ENCODE measurements at places on chromosomes 4 and X.
A peak's percentile ranks its signal among the peaks of the same experiment; 100 is the strongest.

DNA sequence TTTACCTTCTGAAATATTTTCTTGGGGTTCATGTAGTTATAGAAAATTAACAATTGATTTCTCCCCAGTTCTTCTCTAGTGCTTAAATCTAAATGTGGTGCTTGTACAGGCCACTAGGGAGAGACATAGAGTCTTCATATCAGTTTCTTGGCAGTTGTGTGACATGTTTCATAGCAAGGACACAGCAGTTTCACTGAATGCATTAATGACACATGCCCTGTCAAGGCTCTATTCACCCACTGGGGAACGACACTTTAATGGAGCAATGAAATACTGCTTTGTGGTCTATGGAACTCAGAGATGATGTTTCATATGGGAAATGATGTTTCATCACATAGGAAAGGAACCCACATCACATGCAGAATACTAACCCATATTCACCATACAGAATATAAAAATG lies 2.8 kb downstream of the VEGFC start:
- peak; percentile 92 for DNase-seq

DNA sequence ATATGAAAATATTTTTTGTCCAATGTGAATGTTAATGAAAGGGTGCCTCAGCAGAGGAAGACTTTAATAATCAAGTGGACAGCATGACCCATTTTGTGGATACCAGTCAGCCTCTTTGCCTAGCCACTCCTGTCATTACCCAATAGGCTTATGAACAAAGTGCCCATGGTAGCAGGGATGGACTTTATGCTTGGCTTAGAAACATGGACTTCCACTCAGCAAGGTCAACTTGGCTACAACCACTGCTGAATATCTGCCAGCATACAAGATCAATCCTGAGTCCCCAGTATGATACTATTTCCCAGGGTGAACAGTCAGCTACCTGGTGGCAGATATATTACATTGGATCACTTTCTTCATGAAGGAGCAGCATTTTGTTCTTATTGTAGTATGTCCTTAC lies 56.7 kb upstream of the NXF3 start:
- no peak for DNase-seq

- DNase-seq, result no peak
Measured at GRCh38 chr4:39304651-39305050, 61.5 kb downstream of the RFC1 start.

- DNase-seq, result no peak
Measured at GRCh38 chr4:84915396-84915780, 51.1 kb downstream of the WDFY3 start.

DNA sequence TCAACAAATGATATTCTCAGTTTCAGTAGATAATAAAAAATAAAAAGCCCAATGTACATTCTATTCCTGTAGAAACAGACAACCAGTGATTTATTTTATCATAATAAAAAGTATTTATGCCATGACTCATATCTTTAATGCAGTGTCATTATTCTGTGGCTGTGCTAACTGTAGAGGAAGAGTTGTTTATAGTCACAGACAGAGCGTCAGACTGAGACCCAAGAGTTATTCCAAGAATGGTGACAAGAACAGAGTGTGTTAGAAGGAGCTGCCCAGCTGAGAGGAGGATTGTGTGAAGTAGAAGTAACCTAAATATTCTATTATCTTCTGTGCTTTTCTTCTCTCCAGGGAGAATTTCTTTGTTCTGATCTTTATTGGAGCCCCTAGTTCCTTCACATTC lies 210.7 kb downstream of the PPP1R2C start:
- DNase-seq, result no peak

DNA sequence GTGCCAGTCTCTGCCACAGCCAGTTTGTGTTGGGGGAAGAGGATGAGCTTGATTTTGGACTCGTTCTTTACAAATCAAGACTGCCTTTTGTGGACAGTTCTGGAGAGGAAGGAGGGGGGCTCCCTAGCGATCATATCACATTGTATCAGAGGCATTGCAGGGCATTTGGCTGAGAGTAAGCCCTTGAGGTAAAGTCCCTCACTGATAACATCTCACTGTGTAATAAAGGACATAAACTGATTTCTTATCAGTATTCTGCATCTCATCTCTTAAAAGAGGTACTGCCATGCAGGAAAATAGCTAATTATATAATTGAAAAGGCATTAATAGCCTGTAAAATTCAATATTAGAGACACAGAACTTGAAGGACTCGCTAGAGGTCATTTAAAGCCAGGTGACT lies 6.1 kb upstream of the IGFBP7 start:
- no peak for DNase-seq

- DNase-seq, result peak; percentile 61
Measured at GRCh38 chrX:136166221-136166855, 19.0 kb downstream of the FHL1 start.

DNA sequence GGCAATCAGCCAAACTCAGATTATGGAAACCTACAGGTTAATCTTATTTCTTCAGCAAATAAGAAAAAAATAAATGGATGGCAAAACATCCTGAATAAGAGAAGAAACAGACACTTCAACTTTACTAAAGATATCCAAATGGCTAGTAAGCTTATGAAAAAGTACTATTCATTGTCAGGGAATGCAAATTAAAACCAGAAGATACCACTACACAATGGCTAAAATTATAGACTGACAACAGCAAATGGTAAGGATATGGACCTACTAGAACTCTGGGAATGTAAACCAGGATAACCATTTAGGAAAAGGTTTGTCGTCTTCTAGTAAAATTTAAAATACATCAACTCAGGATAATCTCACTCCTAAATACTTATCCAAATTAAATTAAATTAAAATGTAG lies 24.3 kb downstream of the GRSF1 start:
- DNase-seq, result no peak

- DNase-seq, result peak; percentile 37
Measured at GRCh38 chr4:150211016-150211415, 132.8 kb downstream of the DCLK2 start.

- DNase-seq, result no peak
Measured at GRCh38 chr4:105894660-105895582, at the start of gene NPNT. NPNT (plus strand) TSS chr4:105895471; CDS start chr4:105895653, 182 bp downstream.

DNA sequence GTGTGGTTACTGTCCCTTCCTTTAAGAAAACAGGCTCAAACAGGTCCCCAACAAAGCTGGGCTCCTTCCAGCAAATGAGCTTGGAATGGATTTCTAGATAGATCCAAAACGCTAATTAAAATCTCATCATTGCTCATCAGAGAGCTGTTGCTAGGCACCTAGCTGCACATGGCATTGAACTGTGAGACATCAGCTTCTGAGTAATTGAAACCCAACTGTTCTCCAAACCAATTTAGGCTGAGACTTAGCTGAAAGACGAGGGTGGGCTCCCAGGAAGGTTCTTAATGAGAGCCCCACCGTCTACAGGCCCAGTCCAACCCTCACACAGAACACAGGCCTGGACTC lies 59.1 kb downstream of the FAM184B start:
- DNase-seq, result peak; percentile 23

GRCh38 chr4:87543835-87544461 lies 14.8 kb upstream of the SPARCL1 start:
- DNase-seq, result peak; percentile 78

- no peak for DNase-seq
Measured at GRCh38 chrX:135543924-135544323, 23.5 kb downstream of the INTS6L start.

GRCh38 chr4:110634350-110635162 lies 11.7 kb upstream of the PITX2 start:
- no peak for DNase-seq

- no peak for DNase-seq
Measured at GRCh38 chr4:5931526-5931925, 38.6 kb upstream of the CRMP1 start.

GRCh38 chr4:54277691-54278090 lies 48.6 kb downstream of the PDGFRA start:
- peak; percentile 91 for DNase-seq

- DNase-seq, result no peak
Measured at GRCh38 chr4:98711526-98711925, 53.1 kb upstream of the TSPAN5 start.

DNA sequence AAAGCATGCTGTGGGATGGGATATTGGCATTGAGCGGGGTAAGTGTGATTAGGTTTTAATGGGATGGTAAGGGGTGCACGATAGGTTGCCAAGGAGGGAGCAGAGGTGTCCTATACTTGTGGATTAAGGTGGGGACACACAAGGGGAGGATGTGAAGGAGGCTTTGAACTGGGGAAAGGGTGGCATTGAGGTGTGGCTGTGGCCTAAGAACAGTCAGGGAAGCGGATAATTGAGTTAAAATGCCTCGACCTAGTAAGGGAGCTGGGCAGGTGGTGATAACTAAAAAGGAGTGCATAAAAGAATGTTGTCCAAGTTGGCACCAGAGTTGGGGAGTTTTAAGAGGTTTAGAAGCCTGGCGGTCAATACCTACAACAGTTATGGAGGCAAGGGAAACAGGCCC lies 17.5 kb downstream of the KLKB1 start:
- DNase-seq, result no peak

DNA sequence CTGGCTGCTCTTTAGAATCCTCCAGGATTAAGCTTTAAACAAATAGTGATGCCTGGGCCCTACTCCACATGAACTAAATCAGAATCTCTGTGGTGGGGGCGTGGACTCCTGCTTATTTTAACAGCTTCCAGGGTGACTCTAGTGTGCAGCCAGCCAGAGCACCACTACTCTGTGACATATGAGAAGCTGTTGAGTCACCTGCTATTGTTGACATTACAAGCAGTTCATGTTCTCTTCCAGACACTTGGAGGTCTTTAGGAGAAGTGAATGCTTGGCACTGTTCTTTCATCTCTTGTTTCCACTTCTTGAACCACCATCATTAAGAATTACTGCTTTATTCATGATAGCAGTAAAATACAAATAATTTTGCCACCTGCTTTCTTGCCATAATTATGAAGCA lies 426 bp upstream of the C4orf51 start:
- DNase-seq, result peak; percentile 93

DNA sequence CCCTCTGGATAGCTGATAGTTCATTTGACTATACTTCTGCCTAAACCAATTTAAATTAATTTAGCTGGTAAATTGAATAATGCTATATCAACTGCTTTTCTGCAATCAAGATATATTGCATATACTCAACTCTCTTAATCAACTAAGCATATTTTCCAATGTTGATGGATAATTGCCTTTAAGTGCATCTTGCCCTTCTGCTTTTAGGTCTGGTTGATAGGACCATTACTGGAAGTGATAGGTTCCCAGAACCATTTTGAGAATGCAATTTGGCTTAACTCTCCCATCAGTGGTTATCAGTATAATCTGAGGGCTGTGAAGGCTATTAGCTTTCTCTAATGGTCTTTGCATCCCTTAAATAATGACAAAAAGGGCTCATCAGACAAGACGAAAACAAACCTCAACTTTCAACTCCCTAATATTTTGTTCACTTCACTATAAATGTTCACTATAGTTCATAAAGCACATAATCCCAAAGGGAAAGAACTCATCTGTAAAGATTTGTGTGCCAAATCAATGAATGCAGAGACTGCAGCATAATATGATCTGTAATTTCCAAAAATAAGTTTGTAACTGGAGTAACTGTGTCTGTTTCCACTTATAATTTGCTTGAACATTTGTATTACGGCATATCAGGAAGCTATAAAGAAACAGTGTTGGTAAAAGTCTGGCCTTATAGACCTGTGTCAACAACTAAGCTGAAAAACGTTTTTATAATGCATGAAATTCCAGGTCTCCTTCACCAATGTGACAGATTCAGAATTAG lies 273.6 kb downstream of the FBXO8 start:
- DNase-seq, result no peak

DNA sequence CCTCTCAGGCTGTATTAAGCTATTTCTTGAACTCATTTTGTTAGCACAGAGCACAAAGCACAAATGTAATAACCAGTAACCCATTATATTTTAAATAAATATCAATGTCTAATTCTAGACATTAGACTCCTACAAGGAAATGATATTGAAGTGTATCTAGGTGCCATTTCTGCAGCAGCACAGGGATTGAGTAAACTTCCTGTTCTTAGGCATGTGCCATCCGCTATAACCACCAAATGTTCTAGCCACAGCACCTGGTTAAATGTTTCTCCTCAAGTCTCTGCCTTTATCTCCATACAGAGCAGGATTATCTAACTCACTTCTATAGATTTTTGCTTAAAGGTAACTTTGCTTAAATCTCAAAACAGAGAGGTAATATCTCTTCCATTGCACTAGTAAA lies 51.4 kb downstream of the SGMS2 start:
- no peak for DNase-seq

DNA sequence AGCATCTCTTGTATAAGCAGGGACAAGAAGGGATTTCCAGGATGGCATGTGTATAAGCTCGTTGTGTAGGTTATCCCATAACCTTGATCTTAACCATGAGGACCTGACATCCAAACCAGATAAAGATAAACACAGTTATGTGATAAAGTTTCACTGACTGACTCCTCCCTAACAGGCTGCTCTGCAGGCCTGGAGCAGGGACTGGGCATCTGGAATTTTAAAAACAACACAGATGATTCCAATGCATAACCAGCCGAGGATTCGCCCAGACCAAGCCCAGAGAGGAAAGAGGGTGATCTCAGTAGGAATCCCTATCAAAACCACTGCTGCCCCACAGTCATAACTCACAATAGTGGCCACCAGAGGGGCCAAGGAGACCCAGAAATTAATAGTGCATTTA lies 22.7 kb downstream of the KLF3 start:
- no peak for DNase-seq

DNA sequence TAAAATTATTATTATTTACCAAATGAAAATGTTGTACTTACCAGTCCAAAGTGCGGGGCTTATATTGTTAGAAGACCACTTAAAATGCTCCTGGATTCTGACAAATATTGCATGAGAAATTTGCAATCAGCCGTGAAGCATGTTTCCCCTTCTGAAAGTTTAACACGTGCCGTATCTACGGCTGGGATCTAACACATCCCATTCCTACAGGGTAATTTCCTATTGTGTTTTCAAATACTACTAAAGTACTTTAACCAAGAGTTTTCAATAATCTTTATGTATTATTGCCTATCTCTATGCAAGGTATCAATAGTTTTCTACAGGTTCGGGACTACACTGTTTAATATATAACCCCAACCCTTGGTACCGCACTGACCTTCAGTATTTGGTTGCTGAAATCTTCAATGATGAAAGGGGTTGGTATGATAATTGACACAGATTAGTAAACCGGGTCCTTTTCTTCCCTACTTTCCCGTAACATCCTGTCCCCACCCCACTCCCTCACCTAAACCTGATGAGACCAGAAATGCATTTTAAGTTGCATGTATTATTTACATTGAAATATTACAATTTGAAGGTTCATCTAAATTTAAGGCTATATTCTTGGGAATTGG lies 795 bp upstream of the BRWD3 start:
- no peak for DNase-seq

- DNase-seq, result no peak
Measured at GRCh38 chr4:148874331-148874730, 432.1 kb upstream of the NR3C2 start.

- no peak for DNase-seq
Measured at GRCh38 chrX:102784550-102784949, 64.0 kb downstream of the GPRASP3 start.

DNA sequence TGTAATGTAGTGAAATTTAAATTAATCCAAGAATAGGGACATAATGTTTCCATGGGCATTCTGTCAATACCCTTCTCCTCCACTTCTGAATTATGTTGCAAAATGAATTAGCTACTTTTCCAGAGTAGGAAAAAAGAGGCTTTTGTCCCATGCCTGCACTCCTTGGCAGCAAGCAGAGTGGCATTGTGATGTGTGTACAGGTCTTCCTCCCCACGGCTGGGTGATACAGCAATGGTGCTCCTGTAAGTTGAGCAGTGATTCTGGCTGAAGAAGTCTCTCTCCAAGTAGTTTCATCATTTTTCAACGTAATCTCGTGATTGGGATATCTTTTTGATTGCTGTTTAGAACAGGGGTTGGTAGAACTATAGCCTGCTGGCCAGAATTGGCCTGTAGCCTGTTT lies 59.9 kb downstream of the KIT start:
- DNase-seq, result no peak
